Astrocyte of the cerebellum (primary cell): ENCODE measurements at places on chromosomes 12 and 14.

- DNase-seq: peak; percentile 32
These were observed 13.5 kb downstream of the CPSF2 start for GRCh38 chr14:92135269-92135668.

GRCh38 chr14:30156571-30156970, 228.9 kb upstream of the PRKD1 start:
- DNase-seq: no peak

GRCh38 chr14:84340938-84341337, 1189.0 kb upstream of the FLRT2 start:
- no peak for DNase-seq

- no peak for DNase-seq
These were observed 20.0 kb upstream of the SLC16A7 start for GRCh38 chr12:59575826-59576225.

GRCh38 chr12:3432176-3432742, 58.7 kb upstream of the PRMT8 start:
- DNase-seq: no peak
